ENCODE measurements at places on chromosomes 7 and 10.

DNA sequence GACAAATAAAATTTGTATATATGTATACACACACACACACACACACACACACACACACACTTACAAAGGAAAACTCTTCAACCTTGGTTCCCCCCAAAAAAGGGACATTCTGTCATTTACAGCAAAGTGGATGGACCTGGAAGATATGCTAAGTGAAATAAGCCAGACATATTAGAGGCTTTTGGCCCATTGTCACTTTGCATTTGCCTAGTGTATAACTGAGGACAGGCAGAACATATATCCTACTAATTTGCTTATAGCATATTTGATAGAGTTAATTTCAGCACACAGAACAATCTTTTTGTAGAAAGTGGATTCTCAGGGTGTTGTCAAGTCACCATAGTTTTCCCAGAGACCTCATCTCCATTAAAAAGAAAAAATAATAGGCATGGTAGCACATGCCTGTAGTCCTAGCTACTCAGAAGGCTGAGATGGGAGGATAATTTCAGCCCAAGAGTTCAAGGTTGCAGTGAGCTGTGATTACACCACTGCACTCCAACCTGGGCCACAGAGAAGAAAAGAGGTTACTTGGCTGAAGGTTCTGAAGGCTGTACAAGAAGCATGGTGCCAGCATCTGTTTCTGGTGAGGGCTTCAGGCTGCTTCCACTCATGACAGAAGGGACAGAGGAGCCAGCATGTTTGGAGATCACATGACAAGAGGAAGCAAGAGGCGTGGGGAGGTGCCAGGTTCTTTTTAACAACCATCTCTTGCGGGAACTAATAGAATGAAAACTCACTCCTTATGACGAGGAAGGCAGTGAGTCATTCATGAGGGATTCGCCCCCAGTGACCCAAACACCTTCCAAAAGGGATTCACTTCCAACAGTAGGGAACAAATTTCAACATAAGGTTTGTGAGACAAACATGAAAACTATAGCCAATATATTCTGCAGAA, 135.6 kb downstream of the TMEM168 start:
- DNase-seq, result no peak

- no peak for DNase-seq
Observed at GRCh38 chr10:126955934-126956711, 50.9 kb downstream of the DOCK1 start.

GRCh38 chr10:76733441-76733936, 904.1 kb downstream of the KCNMA1 start:
- no peak for DNase-seq

GRCh38 chr7:122803323-122803722, 82.9 kb downstream of the CADPS2 start:
- no peak for DNase-seq

GRCh38 chr7:51128545-51129435, 187.8 kb downstream of the COBL start:
- no peak for DNase-seq

DNA sequence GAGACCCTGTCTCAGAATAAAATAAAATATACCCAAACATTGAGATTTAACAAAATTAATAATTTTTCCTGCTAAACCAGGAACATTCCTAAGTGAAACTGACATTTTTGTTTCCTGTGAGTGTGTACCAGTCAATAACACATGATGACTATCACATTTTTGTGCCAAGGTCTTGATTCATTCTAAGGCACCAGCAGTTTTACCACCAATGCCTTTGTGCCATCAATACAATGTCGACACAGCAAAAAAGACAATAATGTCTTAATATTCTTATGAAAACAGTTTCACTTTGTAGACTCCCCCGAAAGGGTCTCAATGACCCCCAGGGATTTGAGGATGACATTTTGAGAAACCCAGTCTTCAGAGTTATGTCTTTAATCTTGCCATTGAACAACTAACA, 7.2 kb upstream of the CADPS2 start:
- DNase-seq, result no peak

GRCh38 chr7:27133409-27134231, 3.1 kb upstream of the HOXA4 start:
- no peak for DNase-seq

DNA sequence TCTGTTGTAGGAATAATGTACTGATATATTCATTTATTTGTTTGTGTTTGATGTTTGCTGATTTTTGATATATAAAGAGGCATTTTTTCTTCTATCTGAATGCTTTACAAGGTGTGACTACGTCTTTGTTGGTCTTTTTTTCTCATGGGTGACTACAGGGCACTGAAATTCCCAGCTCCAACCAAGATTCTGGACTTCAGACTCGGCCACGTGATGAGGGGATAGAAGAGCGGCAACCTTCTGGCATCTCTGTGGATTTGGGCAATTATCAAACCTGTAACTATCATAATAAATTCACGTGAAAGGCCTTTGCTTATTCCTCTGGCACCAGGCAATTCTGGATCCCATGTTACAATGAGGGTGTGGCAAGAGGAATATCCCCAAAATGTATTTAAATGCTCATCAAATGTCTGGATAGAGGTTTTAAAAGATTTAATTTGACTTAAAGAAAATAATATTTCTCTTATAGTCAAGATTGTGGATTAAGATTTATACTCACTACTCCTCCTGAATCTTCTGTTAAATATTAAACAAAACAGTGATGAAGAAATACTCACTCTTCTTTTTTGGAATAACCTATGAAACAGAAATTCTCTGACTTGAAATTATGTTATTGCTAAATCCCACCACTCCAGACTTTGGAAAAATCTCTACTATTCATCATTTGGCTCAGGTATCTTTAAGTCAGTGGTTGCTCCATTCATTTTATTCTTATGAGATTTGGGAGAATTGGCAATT, 276.3 kb downstream of the GPR37 start:
- DNase-seq, result no peak

GRCh38 chr10:119777686-119778085, 51.8 kb downstream of the INPP5F start:
- no peak for DNase-seq

GRCh38 chr10:31134311-31134952, 102.8 kb upstream of the ZNF438 start:
- no peak for DNase-seq

- DNase-seq, result no peak
Observed at GRCh38 chr10:122532601-122533296, 27.8 kb upstream of the DMBT1 start.

DNA sequence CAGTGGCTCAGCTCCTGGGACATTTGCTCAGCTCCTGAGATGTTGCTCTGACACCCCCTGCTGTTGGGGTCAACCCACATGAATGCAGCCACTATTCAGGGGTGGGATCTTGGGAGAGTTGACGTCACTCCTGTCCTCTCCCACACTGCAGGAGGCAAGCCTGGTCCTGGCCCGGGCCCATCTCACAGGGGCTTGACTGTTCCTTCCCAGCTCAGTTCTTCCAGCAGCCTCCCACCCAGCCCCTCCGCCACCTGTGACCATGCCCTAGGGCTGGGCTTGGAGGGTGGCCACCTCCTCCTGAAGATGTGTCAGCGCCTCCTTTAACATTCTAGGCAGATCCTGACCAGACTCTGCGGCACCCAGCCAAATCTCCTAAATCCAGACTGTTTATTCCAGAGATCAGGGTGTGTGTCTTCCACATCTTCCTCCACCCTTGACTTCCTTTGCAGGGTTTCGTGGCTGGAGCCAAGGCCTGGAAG, 19.1 kb upstream of the OPALIN start:
- no peak for DNase-seq

GRCh38 chr10:43712821-43713584, 64.3 kb upstream of the ZNF32 start:
- DNase-seq, result no peak

GRCh38 chr7:152956006-152956405, 196.5 kb downstream of the ACTR3B start:
- DNase-seq, result no peak

- DNase-seq, result peak; percentile 37
Observed at GRCh38 chr10:119651514-119652360, 557 bp downstream of the BAG3 start.

DNA sequence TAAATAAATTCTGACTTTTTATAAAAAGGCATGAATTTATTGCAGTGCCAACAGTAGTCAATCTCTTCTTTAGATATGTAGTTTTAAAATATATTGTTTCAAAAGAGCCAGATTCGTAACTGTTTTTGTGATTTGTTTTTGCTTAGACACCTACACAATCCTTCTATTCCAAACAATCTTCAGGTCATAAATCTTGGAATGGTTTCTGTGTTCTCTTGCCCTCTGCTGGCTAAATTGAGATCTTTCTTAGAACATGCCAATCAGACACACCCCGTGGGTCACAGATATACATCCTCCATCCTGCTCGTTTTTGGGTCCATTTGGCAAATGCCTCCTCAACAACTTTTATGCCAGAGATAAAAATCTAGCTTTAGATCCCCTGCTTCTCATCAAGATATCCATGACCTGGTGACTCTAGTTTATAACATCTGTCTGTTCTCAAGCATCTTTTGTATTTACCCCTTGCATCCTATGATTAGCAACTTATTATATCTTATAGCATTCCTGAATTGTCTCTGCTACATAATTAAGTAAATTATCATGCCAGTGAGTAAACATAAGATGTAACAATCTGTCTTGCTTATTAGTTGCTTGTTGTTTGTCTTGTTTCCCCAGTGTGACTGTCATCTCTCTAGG, 35.3 kb upstream of the IFRD1 start:
- peak; percentile 59 for DNase-seq

GRCh38 chr7:142463401-142463850, 205.6 kb upstream of the PRSS58 start:
- DNase-seq, result no peak

GRCh38 chr7:121451367-121452094, 55.4 kb upstream of the FAM3C start:
- DNase-seq, result no peak

DNA sequence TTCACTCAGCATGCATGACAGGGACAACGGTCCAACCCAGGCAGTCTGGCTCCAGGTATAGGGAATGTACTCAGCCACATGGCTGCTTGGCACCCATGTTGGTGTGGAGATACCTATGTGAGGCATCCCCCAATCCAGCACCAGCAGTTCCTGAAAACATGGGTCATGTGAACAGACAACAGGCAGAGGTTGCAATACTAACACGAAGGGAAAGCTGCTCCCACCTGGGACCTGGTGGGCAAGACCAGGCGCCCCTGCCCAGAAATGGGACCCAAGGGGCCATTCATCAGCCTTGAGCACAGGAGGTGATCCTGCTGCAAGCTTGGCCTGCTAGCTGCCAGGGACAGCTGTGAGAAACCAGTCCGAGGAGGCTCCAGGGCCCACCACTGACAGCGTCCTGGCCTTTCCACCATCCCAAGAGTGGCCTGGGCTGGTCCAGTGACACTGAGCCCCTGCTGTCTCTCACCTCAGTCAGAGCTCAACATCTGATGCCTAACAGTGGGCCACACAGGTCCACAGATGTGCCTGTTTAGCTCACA, 142.3 kb downstream of the ARHGAP22 start:
- DNase-seq, result no peak

DNA sequence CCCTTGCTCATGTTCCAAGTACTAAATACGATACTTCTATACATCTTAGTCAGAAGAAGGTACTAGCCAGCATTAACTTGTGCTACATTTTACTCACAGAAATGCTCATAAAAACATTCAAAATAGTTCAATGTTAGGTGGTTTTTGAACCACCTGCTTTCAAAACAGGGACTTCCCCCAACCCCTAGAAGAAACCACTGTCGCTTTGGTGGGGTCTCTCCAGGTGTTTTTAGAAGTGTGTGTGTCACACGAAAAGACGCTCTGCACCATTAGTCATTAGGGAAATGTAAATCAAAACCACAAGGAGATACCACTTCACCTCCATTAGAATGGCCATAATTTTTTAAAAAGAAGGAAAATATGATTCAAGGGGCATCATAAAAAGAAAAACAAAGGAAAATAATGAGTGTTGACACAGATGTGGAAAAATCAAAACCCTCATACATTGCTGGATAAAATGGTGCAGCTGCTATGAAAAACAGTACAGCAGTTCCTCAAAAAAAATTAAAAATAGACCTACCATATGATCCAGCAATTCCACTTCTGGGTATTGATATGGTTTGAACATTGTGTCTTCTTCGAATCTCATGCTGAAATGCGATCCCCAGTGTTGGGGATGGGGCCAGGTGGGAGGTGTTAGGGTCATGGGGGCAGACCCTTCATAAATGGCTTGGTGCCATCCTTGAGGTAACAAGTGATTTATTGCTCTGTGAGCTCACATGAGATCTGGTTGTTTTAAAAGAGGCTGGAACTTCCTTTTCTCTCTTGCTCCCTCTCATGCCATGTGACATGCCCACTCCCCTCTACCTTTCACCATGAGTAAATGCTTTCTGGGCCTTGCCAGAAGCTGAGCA, 74.2 kb downstream of the MALSU1 start:
- DNase-seq, result no peak

DNA sequence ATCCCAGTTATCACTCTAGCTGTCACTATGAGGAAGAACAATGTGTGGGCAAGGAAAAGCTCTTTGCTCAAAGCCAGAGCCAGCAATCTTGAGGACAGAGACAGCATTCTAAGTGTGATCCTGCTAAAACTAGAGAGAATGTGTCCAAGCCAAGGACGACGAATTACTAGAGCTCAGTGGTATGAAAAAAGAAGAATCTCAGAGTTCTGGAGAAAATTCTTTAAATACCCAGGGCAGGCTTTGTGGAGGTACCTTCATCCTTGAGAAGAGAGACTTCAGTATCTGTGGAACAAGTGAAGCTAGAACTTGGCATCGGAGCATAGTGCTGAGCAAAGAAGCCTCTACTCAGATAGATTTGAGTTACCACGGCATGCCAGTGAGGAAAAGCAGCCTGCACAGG, 209.8 kb downstream of the TRIL start:
- no peak for DNase-seq

DNA sequence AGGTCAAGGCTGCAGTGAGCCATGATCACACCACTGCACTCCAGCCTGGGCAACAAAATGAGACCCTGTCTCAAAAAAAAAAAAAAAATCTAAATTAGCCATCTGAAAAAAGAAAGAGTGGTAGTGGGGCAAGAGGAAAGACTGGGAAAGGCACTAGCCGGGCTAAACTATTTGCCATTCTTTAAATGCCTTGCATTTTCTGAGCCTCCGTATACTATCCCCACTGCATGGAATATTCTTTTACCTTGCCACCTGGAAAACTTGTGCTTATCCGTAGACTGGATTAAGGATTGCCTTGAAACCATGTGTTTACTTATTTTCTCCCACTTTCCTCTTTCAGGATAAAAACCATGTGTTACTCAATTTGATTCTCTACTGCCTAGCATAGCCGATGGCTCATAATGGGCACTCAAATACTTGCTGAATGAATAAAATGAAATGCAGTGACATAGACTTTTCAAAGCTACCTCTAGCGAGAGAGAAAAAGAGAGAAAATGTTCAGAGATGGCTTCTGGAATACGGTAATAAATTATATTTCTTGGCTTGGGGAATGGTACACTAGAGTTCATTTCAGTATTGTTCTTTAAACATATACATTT, 30.6 kb downstream of the HYCC1 start:
- no peak for DNase-seq

GRCh38 chr7:143257501-143257900, 5.7 kb upstream of the GSTK1 start:
- no peak for DNase-seq

GRCh38 chr10:9789996-9790395, 1227.7 kb upstream of the CELF2 start:
- no peak for DNase-seq
